Stimulated activated CD8-positive, alpha-beta memory T cell treated with anti-CD3 and anti-CD28 coated beads, Interleukin-15, amount 100 ng/mL, for 4 hours (primary cell): ENCODE measurements at places on chromosomes 16 and 17.

- no peak for DNase-seq
Observed at GRCh38 chr17:45104497-45104896, 27.8 kb downstream of the PLCD3 start.

- DNase-seq: no peak
Observed at GRCh38 chr16:89993971-89994370, 25.3 kb downstream of the DBNDD1 start.

- DNase-seq: no peak
Observed at GRCh38 chr16:14559809-14560241, 70.2 kb downstream of the PARN start.

GRCh38 chr16:4263504-4264436 is 9.1 kb downstream of the TFAP4 start:
- DNase-seq: no peak

- no peak for DNase-seq
Observed at GRCh38 chr17:59527931-59528330, 37.5 kb upstream of the DHX40 start.

GRCh38 chr17:3768769-3769168 is 32.2 kb downstream of the ITGAE start:
- DNase-seq: no peak

GRCh38 chr17:8413328-8413727 is 15.7 kb upstream of the RNF222 start:
- DNase-seq: no peak

- no peak for DNase-seq
Observed at GRCh38 chr17:7486181-7486580, 2.0 kb downstream of the POLR2A start.

- no peak for DNase-seq
Observed at GRCh38 chr16:3113765-3114479, 1.5 kb downstream of the ZNF205 start.

DNA sequence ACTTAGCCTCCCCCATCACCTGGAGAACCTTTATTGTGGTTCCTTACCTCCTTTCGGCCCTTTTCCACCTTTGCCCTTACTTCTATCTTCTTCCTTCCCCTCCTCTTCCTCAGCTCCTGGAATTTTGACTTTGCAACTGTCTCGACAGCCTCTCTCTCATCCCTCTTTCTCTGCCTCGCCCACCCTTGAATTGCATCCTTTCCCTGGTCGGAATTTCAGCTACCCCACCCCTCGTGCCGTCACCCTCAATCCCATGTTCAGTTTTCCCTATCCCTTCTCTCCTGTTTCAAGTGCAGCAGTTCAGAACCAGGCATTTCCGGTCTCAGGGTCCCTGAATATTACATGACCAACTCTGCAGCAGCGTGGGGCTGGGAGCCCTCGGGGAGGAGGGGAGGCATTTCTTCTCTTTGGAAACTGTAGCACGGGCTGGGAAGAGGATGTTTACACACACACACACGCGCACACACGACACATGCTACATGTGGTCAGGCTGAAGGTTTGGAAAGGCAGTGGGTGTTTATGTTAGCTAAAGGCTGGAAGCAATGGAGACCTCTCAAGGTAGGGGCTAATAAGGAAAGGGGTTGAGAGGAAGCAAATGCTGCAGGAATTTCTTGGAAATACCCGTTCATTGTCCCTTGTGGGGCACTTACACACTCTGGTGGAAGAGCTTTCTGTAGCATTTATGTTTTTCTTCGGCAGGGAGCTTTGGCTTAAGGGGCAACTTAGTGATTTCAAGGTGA is 971 bp downstream of the MINK1 start:
- no peak for DNase-seq

GRCh38 chr16:83854420-83854819 is 44.5 kb upstream of the MLYCD start:
- no peak for DNase-seq

GRCh38 chr16:13540771-13541170 is 379.2 kb upstream of the ERCC4 start:
- DNase-seq: no peak

GRCh38 chr17:77285594-77286390 is 145.0 kb downstream of the SEC14L1 start:
- no peak for DNase-seq

DNA sequence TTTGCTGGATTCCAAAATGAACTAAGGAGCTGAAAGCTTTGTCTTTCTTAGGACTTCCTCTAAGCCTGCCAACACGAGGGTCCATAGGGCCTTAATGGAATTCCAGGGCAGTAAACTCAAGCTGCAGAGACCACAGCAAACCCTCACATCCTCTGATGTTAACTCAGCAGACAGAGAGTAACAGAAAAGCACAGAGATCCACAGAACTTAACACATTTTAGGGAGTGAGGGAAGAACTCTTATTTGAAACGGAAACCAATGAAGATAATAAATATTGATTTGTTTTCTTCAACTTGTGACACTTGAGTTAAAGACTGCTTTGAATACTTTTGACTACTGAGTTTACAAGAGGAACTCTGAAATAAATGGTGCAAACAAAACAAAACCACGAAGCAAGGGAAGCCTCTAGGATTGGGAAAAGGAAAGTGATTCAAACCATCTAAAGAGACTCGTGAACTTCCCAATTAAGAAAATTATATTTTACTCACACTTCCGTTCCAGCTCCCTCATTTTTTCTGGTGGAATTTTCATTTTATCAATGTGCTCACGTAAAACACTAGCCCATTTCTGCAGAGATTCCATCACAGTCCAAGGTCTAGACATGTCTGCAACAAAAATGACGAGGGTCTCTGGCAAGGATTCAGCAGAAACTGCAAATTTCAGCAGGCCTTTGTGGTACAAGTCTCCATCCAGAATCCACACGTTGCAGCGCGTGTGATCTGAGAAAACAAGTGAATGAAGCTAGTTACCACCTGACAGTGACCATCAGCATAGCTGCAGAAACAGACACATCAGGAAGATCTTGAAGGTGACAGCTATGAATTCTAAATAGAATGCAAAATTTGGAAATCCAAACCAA is 9.2 kb downstream of the DYNC1LI2 start:
- no peak for DNase-seq

- DNase-seq: no peak
Observed at GRCh38 chr17:48378238-48378637, 51.8 kb downstream of the SKAP1 start.

- DNase-seq: peak; percentile 53
Observed at GRCh38 chr16:67279296-67280089, at the start of gene PLEKHG4. TSS of gene PLEKHG4 (plus strand) at chr16:67279532. CDS start at chr16:67280045, 513 bp downstream.

GRCh38 chr16:12097523-12098428 is 121.2 kb downstream of the SNX29 start:
- DNase-seq: no peak

GRCh38 chr16:24118126-24118821 is 137.9 kb upstream of the CACNG3 start:
- no peak for DNase-seq

- no peak for DNase-seq
Observed at GRCh38 chr17:17749025-17749772, 67.9 kb downstream of the RAI1 start.

DNA sequence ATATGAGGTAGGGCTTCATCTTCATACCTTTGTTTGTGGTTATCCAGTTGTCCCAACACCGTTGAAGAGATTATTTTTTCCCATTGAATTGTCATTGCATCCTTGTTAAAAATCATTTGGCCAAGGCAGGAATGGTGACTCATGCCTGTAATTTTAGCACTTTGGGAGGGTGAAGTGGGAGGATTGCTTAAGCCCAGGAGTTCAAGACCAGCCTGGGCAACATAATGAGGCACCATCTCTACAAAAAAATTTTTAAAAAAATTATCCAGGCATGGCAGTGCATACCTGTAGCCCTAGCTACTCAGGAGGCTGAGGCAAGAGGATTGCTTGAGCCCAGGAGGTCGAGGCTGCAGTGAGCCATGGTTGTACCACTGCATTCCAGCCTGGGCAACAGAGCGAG is 223.9 kb downstream of the TANC2 start:
- DNase-seq: no peak

GRCh38 chr17:7530023-7530900 is 18.6 kb upstream of the TNFSF12 start:
- DNase-seq: no peak

GRCh38 chr16:88768071-88768783 is 16.8 kb downstream of the PIEZO1 start:
- no peak for DNase-seq

DNA sequence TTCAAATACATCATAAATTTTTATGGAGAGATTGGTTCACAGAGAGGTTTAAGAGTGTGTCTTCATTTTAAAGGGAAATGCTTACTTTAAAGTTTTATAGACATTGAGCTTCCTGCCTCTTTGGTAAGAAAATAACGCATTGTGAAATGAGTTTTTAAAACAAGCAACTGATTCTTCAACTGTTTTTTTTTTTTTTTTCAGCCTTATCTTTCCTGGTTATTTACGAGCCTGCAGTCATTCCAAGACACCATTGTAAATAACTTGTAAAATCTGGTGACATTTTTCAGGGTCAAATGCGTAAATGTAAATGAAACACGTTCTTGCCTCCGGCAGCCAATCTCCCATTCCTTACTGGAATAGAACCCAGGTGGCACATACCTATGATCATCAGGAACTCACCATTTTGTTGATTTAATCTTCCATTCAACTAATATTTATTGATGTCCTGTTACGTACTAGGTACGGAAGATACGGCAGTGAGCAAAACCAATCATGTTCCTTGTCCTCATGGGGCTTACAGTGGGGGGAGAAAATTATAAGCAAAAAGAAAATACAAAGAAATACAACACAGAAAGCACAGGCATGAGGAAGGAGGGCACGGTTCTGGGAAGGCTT is 33.2 kb upstream of the CDYL2 start:
- DNase-seq: no peak

DNA sequence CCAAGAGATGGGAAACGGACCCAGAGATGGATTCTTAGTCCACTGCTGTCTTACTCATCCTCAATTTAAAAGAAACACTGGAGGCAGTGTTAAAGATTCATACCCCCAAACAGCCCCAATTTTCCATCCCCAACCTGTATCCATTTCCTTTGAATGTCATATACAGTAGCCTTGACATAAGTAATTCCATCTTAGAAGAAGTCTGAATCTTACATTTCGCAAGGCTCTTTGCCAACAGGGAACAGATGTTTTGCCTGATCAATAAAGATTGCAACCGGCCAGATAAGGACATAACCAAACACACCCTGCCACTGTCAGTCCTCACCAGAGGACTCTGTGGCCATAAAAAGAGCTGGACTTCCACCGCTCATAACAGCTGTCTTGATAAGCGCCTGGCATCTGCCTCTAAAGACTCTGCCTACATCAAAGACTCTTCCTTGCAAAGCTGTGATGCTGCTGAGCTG is 59.0 kb upstream of the MED9 start:
- DNase-seq: no peak

GRCh38 chr16:13070268-13070667 is 168.9 kb downstream of the SHISA9 start:
- no peak for DNase-seq

GRCh38 chr17:19449656-19450055 is 38.6 kb downstream of the RNF112 start:
- no peak for DNase-seq

GRCh38 chr17:79252886-79253285 is 178.3 kb downstream of the ENGASE start:
- no peak for DNase-seq

DNA sequence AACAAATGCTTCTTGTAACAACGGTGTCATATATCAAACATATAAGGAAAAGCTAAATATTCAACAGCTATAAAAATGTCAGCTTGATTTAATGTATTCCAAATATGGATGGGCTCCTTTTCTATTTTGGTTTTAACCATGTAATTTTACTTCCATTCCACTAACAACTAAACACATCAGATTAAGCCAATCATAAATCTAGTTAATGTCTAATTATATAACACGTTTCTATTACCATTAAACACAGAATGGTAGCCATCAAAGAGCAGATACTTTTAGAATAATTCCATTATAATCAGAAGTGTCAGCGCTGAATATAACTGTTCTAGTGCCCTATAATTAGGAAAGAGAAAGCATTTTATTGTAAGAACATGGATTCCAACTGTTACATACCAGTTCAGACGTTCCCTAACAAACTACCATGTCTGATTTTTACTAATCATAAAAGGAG is 10.0 kb downstream of the CMC2 start:
- no peak for DNase-seq

GRCh38 chr16:85376292-85377095 is 236.6 kb upstream of the GSE1 start:
- no peak for DNase-seq

GRCh38 chr17:16286947-16287562 is 66.2 kb downstream of the CENPV start:
- DNase-seq: no peak

DNA sequence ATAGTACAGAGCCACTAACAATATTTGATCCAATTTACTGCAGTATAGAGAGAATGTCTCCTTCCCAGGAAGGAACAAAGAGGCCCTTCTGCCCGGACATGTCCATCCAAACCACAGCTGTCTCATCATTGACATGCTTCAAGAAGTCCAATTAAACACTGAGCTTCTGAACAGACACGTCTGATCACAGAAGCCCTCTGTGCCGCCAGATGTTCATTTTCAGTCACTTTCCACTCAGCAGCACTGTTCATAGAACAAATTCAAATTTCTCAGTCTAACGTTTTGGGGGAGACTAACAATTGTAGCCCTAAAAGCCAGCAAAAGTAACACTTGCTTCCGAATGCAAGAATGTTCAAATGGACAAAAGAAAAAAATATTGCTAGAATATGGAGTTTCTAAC is 15.3 kb downstream of the ZC3H7A start:
- DNase-seq: no peak

DNA sequence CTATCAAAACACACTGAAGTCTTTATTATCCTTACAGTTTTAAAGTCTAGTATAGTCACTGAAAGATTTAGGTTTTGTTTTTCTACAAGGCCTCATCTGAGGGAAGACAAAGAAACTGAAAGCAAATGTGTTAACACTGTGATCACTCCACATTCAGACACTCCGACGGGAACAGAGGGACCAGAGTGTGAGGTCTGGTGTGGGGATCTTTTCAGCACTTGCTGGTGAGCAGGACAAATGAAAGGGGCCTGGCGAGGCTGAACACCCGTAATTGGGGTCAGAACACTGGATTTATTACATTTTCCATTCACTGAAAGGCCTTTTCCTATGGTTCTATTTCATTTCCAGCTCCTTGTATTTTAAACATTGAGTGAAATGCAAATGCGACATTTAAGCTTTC is 910.5 kb downstream of the CDH11 start:
- DNase-seq: no peak

DNA sequence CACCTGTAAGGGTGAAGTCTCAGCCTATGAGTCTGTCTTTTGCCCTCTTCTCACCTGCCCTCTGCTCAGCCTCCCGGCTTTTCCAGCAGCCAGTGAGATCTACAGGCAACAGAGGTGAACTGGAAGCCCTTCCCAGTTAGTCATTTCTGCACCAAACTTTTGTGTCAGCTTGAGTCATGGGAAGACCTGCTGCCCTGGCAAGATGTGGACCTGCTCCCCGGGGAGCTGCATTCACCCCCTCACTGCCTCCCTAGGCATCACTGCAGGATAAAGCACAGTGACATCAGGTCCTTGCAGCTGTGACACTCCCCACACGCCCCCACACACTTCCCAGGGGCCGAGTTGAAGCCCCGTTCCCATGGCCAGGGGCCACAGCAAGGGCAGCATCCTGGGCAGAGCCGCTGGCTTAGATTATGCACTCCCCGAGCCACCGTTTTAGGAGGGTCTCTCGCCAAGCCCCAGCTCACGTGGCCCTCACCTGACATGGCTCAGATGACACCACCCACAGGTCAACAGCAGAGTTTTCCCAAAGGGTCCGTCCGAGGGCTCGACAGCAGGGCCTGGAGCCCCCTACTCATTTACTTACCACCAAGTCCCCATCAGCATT is 6.5 kb upstream of the ABR start:
- DNase-seq: no peak
